Fibroblast of skin of scalp (primary cell): ENCODE measurements at places on chromosomes 4 and X.

- no peak for DNase-seq
Observed at GRCh38 chr4:13922459-13922858, 294.9 kb upstream of the BOD1L1 start.

DNA sequence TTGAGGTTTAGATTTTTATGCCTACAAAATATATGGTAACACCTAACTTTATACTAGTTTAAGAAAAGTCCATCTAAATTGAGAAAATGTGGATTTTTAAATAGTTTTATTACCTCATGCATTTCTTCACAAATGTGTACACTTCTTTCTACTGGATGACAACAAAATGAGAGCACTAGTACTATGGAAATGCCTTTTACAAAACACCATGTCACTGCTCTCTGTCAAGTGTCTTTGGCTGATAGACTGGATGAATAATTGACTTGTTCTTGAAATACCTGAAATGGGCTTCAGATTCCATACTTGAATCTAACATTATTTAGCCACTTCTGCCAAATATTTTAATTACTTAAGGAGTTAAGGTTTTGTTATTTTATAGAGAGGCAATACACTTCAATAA, 49.5 kb downstream of the AMELX start:
- no peak for DNase-seq

GRCh38 chr4:88939697-88940096, 117.3 kb downstream of the FAM13A start:
- DNase-seq = peak; percentile 36

DNA sequence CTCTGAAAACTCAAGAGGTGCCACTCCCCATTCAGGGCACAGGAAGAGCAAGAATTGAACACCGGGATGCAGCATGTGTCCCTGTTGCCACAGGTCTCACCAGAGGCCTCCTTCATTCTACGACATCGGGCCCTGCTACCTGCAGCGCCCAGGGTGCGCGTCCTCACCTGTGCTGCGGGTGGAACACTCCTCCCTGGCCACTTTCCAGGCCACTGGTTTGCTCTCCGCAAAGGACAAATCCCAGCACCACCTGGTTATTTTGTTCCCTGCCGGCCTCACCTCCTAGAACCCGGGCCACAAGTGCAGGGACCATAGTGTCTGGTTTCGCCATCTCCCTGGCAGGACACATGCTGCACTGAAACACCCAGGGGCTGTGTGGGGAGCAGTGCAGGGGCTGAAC, 14.3 kb upstream of the FAM3A start:
- DNase-seq = no peak

GRCh38 chr4:155552180-155552579, 114.5 kb upstream of the GUCY1A1 start:
- peak; percentile 21 for DNase-seq

DNA sequence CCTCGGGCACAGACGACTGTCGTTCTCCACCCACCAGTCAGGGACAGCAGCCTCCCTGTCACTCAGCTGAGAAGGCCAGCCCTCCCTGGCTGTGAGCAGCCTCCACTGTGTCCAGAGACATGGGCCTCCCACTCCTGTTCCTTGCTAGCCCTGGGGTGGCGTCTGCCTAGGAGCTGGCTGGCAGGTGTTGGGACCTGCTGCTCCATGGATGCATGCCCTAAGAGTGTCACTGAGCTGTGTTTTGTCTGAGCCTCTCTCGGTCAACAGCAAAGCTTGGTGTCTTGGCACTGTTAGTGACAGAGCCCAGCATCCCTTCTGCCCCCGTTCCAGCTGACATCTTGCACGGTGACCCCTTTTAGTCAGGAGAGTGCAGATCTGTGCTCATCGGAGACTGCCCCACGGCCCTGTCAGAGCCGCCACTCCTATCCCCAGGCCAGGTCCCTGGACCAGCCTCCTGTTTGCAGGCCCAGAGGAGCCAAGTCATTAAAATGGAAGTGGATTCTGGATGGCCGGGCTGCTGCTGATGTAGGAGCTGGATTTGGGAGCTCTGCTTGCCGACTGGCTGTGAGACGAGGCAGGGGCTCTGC, 7.9 kb upstream of the MSANTD1 start:
- DNase-seq = no peak

DNA sequence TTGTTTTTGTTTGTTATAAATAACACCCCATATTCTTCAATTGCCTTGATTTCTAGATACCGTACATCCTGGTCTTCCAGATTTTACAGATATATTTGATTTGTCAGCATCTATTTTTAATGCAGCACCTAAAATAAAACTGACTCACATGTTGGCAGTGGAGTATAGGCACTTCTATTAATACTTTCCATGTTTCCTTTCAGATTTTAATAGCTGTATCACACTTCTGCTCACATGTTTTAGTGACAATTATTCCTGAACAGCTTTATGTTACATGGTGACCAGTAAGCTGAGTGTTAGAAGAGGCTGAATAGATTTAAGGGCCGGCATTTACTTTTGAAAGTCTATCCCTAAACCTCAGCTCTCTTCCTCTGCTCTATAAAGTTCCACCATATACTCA, 46.1 kb downstream of the C4orf46 start:
- DNase-seq = no peak

DNA sequence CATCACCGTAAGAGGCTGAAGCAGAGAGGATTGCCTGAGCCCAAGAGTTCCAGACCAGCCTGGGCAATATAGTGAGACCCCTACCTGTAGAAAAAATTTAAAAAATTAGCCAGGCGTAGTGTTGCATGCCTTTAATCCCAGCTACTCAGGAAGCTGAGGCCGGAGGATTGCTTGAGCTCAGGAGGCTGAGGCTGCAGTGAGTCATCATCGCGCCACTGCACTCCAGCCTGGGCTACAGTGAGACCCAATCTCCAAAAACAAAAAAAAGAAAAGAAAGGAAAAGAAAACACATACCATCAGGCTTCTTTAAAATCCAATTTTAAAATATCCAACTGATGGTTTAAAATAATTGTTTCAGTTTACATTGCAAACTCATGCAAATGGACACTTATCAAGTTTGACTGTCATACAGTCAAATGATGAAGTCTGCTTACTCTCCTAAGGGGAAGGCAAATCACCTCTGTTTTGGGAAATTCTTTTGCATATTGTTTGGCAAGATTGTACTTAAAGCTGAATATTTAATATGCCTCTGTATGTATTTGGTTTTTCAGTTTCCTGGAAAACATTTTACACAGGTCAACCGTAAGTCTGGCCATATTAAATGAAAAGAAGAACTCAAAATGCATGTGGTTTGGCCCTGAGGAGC, 23.7 kb upstream of the TENM3 start:
- peak; percentile 47 for DNase-seq

- no peak for DNase-seq
Observed at GRCh38 chr4:112451831-112452230, 64.1 kb downstream of the NEUROG2 start.

DNA sequence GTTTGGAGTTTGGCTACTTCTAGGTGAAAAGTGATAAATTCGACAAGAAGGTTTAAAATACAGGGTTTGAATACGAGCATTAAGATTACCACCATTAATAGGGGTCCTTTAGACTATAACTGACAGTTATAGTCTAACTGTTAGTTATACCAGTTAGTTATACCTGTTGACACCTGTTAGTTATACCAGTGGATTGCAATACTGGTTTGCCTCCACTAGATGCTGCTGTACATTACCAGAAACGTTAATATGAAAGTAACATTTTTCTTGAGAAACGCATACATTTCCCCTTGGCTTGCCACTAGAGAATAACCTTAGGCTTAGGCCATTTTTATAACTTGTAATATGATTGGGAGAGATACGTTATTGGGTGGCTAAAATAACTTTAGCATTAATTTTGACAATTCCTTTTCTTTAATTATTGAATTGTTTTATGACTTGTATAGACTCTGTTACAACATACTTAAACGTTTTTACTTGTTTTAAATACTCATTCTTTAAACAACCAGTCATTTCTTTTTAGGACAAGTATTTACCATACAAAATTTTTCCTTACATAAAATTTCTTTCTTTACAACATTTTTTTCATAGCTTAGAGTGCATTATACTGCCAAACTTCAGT, 911.2 kb downstream of the FSTL5 start:
- DNase-seq = peak; percentile 9

- DNase-seq = peak; percentile 40
Observed at GRCh38 chr4:102574317-102574716, 73.2 kb downstream of the NFKB1 start.

- no peak for DNase-seq
Observed at GRCh38 chr4:1523907-1524636, 117.8 kb upstream of the NKX1-1 start.

DNA sequence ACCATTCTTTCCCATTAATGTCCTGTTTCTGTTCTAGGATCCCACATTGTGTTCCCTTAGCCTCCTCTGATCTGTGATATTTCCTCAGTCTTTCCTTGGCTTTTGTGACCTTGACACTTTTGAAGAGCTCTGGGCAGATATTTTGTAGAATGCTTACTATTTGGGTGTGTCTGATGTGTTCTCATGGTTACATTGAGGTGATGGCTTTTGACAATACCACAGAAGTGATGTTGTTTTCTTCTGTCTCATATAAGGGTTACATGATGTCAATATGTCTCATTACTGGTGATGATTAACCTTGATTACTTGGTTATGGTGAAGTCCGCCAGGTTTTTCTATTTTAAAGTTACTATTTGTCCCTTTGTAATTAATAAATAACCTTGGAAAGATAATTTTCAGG, 183.7 kb downstream of the SOWAHB start:
- DNase-seq = no peak

GRCh38 chrX:37677765-37678164, 7.8 kb upstream of the XK start:
- DNase-seq = no peak

DNA sequence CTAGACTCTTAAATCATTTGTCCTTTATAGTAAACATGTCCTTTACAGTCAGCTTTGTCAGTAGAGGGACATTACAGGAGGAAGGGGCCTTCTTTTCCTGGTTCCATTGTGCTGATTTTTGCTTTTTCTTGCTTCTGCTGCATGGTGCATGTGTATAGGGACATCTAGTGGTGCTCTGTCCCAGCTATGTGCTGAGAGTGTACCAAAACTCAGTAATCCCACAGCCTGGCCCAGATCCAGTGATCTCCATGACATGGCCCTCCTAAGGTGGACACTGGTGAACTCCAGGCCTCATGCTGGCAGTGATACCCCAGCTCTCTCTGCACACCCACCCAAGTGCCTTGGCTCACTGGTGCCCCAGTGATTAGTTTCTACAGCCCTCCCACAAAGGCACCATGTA, 45.2 kb downstream of the MAGEB17 start:
- DNase-seq = peak; percentile 28

DNA sequence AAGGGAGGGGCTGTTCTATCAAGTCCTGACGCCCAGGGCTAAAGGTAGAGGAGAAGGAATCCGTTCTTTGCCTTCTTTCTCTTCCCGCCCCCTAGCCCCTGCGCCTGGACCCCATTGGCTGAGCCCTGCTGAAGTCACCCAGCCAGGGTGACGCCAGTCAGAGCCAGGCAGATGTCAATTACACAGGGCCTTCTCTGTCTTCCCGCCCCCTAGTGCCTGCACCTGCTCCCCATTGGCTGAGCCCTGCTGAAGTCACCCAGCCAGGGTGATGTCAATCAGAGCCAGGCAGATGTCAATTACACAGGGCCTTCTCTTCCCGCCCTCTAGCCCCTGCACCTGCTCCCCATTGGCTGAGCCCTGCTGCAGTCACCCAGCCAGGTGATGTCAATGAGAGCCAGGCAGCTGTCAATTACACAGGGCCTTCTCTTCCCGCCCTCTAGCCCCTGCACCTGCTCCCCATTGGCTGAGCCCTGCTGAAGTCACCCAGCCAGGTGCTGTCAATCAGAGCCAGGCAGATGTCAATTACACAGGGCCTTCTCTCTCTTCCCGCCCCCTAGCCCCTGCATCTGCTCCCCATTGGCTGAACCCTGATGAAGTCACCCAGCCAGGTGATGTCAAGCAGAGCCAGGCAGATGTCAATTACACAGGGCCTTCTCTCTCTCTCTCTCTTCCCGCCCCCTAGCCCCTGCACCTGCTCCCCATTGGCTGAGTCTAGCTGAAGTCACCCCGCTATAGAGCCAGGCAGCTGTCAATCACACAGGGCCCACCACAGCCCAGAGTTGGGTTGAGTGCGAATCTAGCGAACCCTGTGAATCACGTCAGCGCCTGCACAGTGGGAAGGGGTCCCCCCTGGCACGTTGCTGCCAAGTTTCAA, 46.4 kb downstream of the ASMT start:
- DNase-seq = no peak

- no peak for DNase-seq
Observed at GRCh38 chrX:122196343-122196742, 987.7 kb upstream of the GRIA3 start.

DNA sequence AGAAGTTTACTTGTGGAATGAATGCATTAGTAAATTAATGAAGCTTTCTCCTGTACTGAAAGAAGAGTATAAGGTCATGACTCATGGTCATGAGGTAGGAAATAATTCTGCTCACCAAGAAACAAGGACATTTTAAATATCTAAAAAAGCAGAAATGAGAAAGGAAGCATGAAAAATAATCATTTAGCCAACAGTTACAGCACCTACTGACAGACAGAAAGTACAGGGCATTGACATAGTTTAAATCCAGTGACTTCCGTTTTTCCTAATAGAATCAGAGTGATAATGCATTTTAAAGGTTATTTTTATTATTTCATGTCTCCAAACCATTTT, 30.5 kb upstream of the ACSL1 start:
- DNase-seq = no peak

- no peak for DNase-seq
Observed at GRCh38 chrX:802846-803245, 172.3 kb downstream of the SHOX start.

GRCh38 chr4:25993395-25994185, 79.6 kb downstream of the SMIM20 start:
- DNase-seq = peak; percentile 46

DNA sequence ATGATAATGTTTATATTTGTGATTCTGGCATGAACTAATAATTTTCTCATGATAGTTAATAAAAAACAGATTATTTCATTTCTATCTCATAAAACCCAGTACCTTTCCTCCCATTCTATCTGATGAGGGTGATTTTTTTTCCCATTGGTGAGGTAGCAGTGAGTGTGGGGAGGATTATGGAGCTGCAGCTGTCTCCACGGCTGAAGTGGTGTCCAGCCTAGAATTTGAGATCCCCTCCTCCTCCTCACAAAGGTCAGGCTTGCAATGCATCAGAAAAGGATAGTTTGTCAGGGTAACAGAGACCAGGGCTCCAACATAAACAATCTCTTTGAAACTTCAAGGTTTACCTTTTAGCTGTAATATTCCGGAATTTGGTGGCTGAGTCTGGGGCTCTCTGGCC, 60.9 kb downstream of the C4orf51 start:
- DNase-seq = no peak
